ENCODE measurements at places on chromosomes 6 and 20.
A peak's percentile ranks its signal among the peaks of the same experiment; 100 is the strongest.

DNA sequence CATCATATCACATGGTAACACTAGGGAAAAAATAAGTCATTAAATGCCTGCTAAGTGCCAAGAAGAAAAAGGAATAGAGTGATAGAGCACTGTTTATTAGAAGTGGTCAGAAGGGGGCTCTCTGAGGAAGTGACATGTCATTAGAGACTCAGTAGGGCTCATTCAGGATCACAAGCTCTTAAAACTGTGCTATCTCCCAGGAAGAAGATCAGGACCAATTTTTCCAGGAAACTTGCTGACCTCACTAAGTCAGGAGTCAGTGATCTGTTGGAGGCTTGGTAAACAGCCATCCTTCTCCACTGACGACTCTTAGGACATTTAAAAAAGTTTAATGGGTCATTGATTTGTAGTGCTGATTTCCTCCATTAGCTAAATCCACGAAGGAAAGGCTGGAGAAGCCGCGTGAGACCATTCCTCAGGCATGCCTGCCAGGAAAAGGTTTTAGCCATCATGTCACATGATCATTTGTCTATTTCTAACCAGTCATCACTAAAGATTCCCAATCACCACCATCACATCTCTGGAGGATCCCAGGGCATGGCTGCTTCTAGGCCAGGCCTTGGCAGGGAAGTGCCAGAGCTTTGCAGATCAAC lies 5.9 kb upstream of the PTPN1 start:
- DNase-seq: no peak

- no peak for DNase-seq
Measured at GRCh38 chr6:102631921-102632320, 1238.4 kb downstream of the GRIK2 start.

GRCh38 chr6:16592223-16592911 lies 168.9 kb downstream of the ATXN1 start:
- no peak for DNase-seq

DNA sequence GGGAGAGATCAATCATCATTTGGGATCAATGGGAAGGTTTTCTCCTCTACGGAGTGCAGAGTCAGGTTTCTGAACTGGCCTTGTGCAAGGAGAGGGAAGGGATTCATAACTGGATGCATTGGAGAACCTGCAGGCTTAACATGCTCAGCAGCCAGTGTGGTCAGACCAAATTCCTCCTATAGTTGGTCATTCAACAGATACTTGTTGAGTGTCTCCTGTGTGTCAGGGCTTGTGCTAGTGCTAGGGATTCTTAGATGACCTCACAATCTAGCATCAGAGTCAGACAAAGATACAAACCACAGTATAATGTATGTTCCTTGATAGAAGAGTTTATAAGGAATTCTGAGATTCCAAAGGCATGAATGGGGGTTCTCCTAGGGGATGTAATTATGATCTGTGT lies 23.9 kb downstream of the RALY start:
- DNase-seq: no peak

DNA sequence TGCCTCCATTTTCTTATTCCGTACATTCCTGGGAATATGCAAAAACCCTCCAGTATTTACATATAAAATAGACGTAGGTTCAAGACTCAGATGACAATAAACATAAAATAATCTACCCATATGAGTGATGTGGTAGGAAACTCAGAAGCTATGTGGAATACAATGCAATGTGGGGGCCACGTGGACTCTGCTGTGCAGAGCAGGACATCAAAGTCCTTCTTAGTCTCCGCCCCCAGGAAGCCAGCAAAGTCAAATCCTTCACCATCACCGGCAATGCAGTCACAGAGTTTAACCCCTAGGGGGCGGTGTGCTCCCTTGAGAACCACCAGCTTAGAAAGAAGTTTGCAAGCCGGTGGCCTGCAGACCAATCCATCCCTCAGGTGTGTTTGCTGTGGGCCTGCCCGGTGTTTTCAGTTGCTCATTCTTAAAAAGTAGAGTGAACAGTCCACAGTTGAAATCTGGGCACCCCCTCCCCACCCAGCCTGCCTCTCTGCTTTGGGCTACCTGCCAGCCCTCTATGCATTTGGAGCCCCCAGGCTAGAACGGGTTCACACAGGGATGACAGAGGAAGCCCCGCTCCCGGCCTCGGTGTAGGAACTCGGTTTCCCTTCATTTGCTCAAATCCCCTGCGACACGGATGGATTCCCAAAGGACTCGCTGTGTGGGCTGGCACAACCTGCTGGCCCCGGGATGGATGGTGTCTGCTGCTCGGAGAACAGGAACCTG lies 59.9 kb downstream of the SULF2 start:
- peak; percentile 92 for DNase-seq

- DNase-seq: no peak
Measured at GRCh38 chr20:62312662-62312977, 9.8 kb downstream of the ADRM1 start.

DNA sequence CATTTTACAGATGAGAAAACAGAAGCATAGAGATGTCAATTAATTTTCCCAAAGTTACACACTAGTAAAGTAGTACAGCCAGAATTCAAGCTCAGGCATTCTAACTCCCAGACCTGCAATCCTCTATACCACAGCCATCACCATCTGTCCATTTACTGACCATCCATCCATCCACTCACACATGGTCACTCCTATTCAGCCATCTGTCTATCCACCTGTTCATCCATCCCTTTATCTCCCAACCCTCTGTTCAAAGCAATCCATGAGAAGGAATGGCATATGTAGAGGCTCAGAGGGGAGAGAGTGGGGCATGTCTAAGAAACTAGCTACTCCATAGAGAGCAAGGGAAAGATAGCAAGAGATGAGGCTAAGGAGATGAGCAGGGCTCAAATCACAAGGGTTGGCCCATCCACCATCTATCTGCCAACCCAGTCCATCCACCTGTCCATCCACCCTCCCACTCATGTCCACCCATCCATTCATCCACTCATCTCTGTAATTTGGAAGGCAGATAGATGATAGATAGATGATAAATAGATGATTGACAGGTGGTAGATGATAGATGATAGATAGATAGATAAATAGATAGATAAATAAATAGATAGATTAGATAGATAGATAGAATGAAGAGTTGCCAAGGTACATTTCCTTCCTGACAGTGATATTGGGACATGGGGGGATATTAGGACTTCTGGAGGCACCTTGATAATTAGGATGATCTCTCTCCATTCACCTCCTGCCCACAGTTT lies 12.2 kb upstream of the C6orf132 start:
- no peak for DNase-seq

GRCh38 chr6:147776631-147777213 lies 268.2 kb downstream of the SAMD5 start:
- no peak for DNase-seq

DNA sequence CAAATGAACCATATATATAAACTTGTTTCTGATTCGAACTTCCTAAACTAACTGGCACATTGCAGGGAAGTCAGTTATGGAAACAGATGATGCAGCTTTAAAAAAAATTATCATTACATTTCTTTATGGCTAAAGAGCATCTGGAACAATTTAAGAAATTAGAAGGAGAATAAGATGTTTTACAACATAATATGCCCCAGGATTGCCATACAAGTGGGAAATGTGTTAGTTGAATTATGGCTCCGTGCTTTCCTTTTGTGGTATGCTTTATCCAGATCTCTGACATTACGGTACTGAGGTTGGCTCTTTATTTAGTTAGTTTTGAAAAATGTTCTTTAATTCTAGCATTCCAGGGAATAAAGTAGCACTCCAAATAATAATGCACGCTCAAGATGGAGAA lies 343.0 kb upstream of the ZFP64 start:
- no peak for DNase-seq

DNA sequence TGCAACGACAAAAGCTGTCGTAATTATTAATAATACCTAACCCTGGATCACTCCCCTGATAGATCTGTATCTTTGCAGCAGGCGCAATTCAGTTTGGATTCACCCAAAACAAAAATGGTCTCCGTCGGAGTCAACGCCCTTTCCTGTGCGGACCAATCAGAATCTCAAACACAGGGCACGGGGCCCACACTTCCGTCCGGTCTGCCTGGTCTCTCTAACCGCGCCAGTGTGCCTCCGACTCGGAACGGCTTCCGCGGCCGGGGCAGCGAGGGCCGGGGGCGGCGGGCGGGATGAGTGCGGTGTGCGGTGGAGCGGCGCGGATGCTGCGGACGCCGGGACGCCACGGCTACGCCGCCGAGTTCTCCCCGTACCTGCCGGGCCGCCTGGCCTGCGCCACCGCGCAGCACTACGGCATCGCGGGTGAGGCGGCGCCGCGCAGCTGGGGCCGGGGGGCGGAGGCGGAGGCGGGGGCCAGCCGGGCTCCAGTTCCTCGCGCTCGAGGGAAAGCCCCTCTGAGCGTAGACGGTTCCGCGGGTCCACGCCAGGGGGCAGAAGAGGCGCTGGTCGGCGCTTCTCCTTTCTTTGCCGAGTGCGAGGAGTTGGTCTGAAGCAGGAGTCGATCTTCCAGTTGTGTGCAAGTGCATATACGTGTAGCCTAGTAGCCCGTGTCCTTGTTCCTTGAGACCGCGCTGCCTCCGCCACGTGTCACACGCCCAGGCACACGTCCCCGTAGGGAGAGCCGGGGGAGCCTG lies at the start of gene PEX7:
Gene PEX7, plus strand, starts transcription at position 217 of the 752 bp plus-strand sequence. Its CDS starts 74 bp downstream, at position 291.
- DNase-seq: peak; percentile 96

GRCh38 chr20:58891718-58892140 lies 39.2 kb downstream of the GNAS start:
- peak; percentile 32 for DNase-seq

GRCh38 chr6:106591111-106591825 lies 38.0 kb downstream of the RTN4IP1 start:
- DNase-seq: no peak

GRCh38 chr6:135182071-135183001 lies 1.2 kb downstream of the MYB start:
- peak; percentile 71 for DNase-seq

- DNase-seq: no peak
Measured at GRCh38 chr20:745683-746301, 22.5 kb downstream of the SLC52A3 start.

DNA sequence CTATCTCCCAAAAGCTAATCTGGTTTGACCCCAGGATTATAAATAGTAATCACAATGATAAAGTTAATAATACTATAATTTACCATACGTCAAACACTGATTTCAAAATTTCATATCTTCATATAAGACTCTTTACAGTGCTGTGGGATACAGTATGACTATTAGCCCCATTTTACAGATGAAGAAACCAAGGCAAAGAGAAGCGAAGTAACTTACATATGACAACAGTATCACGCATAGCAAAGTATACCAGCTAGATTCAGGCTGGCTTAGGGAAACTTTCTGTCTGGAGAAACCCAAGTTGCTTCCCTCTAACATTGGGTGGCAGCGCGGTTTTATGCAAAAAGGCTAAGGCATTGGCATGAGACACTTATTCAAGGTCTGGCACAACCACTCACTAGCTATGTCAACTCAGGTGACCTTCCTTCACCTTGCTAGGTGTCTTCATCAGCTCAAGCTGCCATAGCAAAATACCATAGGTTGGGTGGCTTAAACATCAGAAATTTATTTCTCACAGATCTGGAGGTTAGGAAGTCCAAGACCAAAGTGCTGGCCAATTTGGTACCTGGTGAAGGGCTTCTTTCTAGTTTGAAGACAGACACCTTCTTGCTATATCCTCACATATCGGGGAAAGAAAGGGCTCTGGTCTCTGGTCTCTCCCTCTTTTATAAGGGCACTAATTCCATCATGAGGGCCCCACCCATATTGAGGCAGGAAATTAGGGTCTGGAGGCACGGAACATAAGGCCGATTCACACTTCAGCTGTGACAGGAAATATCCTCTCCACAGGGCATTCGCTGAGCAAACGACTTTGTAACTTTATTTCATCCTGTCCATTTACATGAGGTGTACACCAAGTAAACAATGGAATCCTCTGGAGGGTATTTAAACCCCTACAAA lies 22.4 kb upstream of the UTRN start:
- DNase-seq: no peak

- no peak for DNase-seq
Measured at GRCh38 chr6:34130862-34131261, 15.0 kb downstream of the GRM4 start.

Measured in naive thymus-derived CD8-positive, alpha-beta T cell (primary cell).